Neural progenitor cell (in vitro differentiated cells): ENCODE measurements at places on chromosomes 16 and 17.
A peak's percentile ranks its signal among the peaks of the same experiment; 100 is the strongest.

- no peak for DNase-seq
Measured at GRCh38 chr16:72085002-72085401, 8.4 kb downstream of the TXNL4B start.

DNA sequence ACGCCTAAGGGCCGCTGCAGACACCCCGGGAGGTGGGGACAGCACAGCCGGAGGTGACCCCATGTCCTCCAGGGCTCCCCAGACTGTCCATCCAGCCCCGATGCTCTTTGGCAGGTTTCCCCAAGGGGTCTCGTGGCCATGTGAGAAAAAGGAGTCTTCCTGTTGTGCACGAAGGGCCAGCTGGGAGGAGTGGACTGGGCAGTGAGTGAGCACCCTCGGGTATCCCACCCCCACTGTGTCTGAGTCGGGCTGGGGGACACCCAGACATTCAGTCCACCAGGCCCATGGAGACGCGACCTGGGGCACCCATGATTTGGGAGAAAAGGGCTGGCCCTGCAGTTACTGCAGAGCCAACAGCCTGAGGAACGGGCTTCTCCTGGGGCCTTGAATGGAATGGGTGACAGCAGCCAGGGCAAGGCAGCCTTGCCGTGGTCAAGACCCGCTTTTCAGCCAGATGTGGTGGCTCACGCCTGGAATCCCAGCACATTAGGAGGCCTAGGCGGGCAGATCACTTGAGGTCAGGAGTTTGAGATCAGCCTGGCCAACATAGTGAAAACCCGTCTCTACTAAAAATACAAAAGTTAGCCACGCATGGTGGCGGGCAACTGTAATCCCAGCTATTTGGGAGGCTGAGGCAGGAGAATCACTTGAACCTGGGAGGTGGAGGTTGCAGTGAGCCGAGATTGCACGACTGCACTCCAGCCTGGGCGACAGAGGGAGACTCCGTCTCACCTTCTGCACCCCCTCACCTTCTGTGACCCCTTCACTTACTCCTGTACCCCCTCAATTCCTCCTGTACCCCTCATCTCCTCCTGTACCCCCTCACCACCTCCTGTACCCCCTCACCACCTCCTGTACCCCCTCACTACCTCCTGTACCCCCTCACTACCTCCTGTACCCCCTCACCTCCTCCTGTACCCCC lies 24.1 kb upstream of the CAPN15 start:
- DNase-seq: no peak

GRCh38 chr16:69286941-69287713 lies 24.0 kb upstream of the VPS4A start:
- peak; percentile 54 for DNase-seq

DNA sequence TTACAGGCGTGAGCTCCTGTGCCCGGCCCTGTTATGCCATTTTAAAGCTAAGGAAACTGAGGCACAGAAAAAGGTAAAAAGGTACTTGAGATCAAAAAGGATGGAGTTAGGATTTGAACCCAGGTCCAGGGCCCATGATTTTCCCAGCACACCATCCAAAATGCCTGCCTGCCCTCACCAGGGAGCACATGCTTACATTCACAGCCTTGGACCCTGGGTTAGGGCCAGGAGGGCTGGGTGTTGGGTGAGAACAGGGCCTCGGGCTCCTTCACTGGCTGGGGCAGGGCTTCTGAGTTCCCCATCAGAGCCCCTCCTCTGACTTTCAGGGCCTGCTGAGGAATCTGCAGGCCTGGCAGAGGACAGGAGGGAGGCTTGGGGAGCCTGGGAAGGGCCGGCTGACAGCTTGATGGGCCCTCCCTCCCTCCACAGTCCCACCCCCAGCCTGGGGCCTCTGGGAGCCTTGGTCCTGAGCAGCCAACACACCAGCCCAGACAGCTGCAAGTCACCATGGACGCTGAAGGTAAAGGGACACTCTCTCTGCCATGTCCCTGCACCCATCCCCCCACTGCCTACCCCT lies at the start of gene QPRT:
TSS of gene QPRT (plus strand) at position 490 of the 577 bp plus-strand sequence. CDS start at position 508, 18 bp downstream.
- DNase-seq: peak; percentile 87

- DNase-seq: no peak
Measured at GRCh38 chr17:61040666-61041065, 359.0 kb upstream of the TBX2 start.

GRCh38 chr17:68397108-68397536 lies 60.2 kb downstream of the WIPI1 start:
- DNase-seq: no peak

- DNase-seq: no peak
Measured at GRCh38 chr17:66135896-66136295, 56.0 kb downstream of the CEP112 start.

DNA sequence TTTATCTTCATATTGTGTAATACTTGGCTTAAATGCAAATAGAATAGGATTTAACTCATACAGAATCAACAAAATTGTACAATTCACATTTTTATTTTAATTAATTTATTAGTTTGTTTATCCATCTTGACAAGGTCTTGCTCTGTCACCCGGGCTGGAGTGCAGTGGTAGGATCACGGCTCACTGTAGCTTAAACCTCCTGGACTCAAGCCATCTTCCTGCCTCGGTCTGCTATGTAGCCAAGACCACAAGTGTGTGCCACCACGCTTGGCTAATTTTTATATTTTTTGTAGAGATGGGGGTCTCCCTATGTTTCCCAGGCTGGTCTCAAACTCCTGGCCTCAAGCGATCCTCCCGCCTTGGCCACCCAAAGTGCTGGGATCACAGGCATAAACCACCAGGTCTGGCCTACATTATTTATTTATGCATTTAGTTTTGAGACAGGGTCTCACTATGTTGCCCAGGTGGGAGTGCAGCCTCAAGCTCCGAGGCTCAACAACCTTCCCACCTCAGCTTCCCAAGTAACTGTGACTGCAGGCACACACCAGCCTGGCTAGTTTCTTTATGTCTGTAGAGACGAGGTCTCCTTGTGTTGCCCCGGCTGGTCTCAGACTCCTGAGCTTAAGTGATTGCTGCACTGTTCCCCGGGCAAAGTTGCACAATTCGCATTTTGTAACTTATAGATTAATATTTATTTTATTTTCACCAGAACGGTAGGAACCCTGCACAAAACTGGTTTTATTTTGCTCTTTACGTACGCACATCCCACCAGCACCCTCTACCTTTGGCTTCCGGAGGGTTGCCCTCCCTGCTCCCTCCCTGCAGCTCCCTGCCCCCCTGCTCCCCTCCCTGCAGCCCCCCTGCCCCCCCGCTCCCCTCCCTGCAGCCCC lies 4.9 kb downstream of the DPEP1 start:
- no peak for DNase-seq

- DNase-seq: no peak
Measured at GRCh38 chr17:70047619-70048419, 27.2 kb upstream of the KCNJ16 start.

- DNase-seq: no peak
Measured at GRCh38 chr17:75009139-75009724, 3.2 kb upstream of the MRPL58 start.

GRCh38 chr16:51576498-51577195 lies 425.6 kb upstream of the SALL1 start:
- DNase-seq: no peak

DNA sequence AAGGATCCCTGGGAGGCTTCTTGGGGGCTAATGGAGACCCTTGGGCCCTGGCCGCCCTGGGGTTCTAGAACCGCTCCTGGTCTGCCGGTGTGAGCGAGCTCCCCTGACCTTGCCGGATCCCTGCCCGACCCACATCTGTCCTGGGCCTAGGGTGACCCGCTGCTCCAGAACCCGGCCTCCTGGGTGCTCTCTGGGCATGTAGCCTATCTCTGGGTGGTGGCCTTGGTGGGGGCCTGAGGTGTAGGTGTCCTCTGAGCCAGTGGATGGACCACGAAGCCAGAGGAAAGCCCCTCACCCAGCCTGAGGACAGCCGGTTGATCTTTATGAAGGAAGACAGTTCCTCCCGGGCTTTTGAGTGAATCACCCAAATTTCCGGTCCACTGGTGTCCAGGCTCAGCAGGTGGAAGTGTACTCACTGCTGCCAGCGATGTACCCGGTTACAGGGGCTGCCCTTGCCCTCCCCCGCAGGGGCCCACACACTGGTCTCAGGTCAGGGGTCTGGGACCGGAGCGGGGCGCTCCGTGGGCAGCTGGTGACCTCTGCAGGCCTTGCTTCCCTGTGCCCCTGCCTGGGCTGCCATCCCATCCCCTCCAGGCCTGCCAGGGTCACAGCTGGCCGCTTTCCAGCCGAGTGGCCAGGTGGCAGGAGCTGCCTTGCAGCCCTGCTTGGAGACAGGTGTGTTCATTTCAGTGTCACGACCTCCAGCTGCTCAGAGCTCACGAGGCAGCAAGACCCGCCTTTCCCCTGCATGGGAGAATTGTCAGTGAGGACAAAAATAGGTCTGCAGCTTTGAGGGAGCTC lies 10.5 kb upstream of the GSE1 start:
- DNase-seq: no peak

DNA sequence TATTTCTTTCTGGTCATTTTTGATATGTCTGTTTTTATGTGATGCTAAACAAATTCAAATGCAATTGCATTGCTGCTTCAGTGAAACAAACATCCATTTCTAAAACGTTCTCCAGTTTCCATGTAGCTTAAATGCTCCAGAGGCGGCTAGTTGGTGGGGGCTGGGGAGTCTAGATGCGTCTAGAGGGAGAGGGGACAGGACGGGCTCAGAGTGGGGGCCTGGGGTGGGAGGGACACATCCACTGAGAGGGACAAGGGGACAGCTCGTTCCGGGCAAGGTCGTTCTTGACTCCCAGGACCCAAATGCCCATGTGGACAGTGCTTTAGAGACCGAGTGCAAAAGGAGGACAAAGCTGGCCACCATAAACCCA lies 102.3 kb downstream of the FOXL1 start:
- DNase-seq: no peak

GRCh38 chr17:74288785-74289184 lies 14.8 kb downstream of the DNAI2 start:
- DNase-seq: no peak

DNA sequence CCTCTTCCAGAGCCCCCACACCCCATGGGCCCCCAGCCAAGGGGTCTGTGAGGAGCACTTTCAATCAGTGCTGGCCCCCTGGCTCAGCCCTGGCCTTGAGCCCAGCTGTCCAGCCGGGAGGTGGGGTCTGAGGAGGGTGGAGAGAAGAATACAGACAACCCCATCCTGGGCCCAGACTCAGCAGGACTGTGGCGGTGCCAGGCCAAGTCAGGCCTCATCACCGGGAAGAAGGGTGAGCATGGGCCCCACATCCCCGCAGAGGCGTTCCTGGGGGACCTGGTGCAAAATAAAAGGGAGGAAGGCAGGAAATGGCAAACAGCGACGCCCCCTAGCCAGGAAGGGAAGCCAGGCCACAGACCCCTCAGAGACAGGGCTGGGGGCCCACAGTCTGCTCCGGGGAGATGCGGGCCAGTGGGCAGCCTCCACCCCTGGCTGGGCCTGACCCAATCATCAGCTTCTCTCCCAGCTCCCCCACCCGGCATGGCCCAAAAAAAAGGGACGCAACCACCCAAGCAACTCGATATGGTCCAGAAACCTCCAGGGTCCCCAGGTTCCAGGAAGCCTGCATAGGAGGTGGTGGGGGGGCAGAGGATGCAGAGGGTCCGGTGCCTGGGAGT lies 20.6 kb downstream of the ZNF423 start:
- DNase-seq: no peak

DNA sequence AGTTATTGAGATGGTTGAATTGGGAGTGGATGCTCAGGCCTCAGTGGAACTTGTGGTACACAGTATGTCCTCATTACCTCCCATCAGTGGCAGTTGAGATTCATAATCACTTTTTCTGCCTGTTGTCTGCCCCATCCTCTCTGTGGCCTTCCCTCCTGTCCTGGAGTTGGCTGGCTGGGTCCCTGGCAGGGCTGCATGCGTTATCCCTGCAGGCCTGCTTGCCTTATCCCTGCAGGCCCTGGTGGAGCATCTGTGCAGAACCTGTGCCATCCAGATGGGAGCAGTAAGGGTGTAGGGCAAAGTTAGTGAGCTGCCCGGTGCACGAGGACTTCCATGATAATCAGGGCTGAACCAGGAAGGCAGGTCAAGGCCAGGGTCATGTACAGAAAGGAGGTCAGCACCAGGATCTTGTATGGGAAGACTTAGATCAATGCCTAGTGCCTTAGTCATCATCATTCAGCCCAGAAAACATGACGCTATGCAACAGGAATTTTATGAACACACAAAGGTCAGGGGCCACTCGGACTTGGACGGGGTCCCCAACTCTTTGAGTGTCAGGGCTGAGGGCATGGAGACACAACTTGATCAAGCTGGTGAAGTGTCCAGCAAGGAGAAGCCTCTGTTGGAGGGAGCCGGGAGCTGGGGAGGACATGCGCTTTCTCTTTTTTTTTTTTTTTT lies 47.2 kb downstream of the ABCC1 start:
- no peak for DNase-seq

DNA sequence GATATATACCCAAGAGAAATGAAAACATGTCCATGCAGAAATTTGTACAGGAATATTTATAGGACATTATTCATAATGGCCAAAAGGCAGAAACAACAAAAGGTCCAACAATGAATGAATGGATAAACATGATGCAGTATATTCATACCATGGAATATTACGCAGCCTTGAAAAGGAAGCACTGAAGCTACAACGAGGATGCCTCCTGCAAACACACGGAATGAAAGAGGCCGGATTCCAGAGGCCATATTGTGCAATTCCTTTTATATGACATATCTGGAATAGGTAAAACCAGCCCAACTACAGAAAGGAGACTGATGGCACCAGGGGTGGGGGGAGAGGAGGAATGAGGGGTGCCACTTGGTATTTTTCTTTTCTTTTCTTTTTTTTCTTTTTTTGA lies 14.5 kb upstream of the CHMP6 start:
- DNase-seq: no peak

- no peak for DNase-seq
Measured at GRCh38 chr17:20721171-20721570, 141.6 kb downstream of the CDRT15L2 start.

DNA sequence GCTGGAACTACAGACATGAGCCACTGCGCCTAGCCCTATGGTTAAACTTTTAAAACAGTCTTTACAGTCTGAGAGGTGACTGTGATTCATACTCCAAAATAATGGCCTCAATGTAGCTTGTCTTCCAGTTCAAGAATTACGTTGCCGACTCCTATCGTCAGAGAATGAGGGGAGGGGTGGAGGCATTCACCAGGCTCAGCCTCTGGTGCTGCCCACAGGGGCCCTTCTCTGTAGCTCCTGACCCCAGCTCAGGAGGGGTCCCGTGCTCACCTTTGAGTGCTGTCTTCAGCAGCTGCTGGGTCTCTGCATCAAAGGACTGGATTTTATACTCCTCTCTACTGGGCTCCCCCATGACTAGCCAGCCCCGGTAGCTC lies 1.2 kb downstream of the MIF4GD start:
- no peak for DNase-seq

DNA sequence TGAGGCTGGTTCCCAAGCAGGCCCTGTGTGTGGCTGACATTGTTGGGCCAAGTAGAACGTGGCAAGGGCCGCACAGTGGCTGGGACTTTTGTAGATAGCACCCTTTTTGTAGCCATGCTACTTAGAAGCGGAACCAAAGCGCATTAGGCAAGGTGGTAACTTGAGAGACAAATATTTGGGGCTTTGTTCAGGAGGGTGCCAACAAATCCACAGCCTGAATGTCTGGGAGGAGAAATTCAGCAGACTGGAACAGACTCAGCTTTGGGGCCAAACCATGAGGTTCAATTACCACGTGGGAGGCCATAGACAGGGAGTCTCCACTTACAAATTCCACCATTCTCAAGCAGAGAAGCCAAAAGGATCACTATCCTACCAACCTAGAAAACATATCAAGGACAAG lies 183.7 kb downstream of the RGS9 start:
- DNase-seq: no peak

GRCh38 chr16:88480829-88481228 lies 27.7 kb downstream of the ZFPM1 start:
- no peak for DNase-seq
